ENCODE measurements at places on chromosomes 12 and 14.

- no peak for DNase-seq
These were observed 231.5 kb downstream of the MSRB3 start for GRCh38 chr12:65510007-65510406.

GRCh38 chr14:60544659-60545058 is 35.7 kb downstream of the SIX6 start:
- no peak for DNase-seq

DNA sequence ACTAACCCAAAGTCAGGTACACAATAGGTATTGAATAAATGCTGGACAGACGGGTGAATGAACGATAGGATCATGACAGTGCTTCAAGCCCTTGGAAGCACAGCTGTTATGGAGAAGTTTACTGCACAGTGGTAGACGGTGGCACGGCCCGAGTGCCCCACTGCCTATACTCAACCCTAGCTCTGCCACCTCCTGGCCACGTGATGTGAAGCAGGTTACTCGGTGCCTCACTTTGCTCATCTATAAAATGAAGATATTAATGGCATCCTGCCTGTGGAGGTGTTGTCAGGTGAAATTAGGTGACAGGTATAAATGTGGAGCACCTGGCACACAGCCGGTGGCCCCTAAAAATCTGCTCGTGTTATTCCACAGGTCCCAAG is 5.8 kb downstream of the ASB2 start:
- DNase-seq = peak; percentile 16

DNA sequence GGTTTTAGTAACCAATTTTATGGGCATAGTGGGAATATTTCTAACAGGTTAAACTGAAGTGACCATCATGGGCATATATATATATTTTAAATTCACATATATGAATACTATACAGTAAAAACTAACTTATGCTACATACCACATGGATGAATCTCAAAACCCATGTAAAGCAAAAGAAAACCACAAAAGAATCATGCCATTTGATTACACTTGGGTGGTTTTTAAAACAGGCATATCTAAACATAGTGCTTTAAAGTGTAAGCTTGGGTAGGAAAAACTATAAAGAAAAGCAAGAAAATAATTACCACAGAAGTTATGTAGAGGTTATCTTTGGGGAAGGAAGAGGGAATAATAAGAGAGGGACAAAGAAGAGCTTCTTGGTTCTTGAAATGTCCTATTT is 326.1 kb downstream of the NAV3 start:
- no peak for DNase-seq

- DNase-seq = no peak
These were observed 5.9 kb upstream of the WASHC3 start for GRCh38 chr12:102067574-102068258.

DNA sequence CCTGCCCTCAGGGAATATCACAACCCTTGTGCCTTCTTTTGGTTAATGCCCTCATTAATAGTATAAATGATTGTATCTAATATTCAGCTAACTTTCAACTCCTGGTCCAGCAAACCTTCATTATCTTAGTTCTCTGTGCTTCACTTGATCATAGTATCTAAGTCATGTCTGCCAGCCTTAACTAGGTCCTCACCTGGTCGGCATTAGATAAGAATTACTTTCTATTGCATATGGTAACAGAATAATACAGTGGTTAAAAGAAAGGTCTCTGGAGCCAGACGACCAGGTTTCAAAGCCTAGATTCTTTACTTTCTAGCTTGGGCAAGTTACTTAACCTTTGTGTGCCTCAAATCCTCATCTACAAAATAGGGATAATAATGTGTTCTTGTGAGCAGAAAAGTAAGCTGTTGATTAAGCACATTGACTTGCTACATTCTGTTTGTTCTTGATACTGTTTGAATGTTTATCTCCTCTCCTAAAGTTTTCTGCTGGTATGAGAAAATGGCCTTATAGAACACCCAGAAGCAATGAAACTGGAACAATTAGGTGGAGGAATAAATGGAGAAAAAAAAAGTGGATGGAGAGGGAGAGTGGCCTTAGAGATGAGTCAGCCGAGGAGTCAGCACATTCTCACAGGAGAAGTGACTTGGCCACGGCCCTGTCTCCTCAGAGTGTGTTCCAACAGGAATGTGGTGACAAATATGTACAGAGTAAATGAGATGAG is 176.1 kb downstream of the SLC25A21 start:
- no peak for DNase-seq

DNA sequence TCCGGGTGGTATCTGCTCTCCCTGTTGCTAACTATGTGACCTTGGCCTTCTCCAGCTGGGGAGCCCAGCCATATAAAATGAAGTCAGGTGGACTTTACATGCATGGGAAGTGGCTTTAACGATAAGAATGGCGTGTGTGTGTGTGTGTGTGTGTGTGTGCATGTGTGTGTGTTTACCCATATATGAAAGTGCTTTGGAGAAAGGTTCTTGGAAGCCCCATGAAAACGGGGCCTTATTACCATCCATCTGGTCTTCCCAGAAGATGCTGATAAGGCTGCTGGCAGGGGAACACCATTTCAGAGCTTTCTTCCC is 94.8 kb downstream of the LRRC74A start:
- no peak for DNase-seq

DNA sequence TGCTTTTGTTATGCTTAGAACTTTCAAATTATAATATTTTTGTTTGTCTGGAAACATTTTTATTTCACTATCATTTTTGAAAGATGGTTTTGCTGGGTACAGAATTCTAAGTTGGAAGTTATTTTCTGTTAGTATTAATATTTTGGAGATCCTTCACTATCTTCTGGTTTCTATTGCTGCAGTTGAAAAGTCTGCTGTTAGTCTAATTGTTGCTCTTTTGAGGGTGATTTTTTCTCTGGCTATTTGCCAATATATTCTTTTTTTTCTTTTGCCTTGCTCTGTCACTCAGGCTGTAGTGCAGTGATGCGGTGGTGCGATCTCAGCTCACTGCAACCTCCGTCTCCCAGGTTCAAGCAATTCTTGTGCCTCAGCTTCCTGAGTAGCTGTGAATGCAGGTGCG is 28.2 kb upstream of the ARID2 start:
- no peak for DNase-seq

GRCh38 chr12:127191129-127191528 is 1075.8 kb upstream of the TMEM132C start:
- no peak for DNase-seq

DNA sequence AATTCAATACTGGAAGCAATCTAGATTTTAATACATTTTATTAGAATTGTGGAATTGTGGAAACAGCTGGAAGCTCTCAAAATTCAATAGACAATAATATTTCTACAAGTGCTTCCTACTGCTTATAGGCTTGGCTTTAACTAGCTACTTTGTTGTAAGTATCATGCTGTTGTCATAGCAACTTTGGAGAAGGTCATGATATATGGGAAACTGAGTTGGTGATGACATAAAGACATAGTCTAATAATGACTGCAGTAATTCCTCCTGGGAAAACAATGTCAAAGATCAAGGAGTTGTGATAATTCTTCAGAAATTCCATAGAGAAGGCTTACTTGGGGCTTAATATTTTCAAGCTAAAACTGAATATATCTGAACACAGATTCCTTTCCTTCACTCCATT is 266.6 kb downstream of the KIF21A start:
- no peak for DNase-seq

All from suppressor macrophage treated with lipopolysaccharide for 4 hours (primary cell).